CD4-positive, alpha-beta T cell treated with Interferon gamma for 1 hour (primary cell): ENCODE measurements at places on chromosomes 16 and 17.

GRCh38 chr17:73228748-73229236, 32.9 kb downstream of the CPSF4L start:
- peak; percentile 8 for DNase-seq

- DNase-seq = no peak
Measured at GRCh38 chr17:50060951-50061712, 5.2 kb downstream of the ITGA3 start.

- no peak for DNase-seq
Measured at GRCh38 chr16:35714665-35715064, 2255.3 kb downstream of the TP53TG3F start.

GRCh38 chr16:17666293-17666692, 195.5 kb upstream of the XYLT1 start:
- DNase-seq = no peak

DNA sequence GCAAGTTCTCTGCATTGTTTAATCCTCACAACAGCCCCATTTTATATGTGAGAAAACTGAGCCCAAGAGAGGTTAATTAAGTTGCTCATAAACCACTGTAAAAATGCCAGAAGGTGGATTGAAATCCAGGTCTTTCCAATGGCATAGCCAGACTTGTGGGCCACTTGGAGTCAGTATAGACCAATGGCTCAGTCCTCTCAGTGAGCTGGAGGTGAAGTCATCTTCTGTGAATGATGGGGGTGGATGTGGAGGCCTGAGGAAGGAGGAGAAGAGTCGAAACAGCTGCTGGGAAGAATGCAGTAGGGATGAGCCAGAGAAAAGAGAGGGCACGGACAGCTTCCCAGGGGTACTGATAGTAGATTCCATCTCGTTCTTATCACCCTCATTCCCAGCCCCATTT, 213.4 kb downstream of the SOX9 start:
- no peak for DNase-seq

GRCh38 chr17:18280249-18280648, 19.8 kb downstream of the MIEF2 start:
- no peak for DNase-seq

DNA sequence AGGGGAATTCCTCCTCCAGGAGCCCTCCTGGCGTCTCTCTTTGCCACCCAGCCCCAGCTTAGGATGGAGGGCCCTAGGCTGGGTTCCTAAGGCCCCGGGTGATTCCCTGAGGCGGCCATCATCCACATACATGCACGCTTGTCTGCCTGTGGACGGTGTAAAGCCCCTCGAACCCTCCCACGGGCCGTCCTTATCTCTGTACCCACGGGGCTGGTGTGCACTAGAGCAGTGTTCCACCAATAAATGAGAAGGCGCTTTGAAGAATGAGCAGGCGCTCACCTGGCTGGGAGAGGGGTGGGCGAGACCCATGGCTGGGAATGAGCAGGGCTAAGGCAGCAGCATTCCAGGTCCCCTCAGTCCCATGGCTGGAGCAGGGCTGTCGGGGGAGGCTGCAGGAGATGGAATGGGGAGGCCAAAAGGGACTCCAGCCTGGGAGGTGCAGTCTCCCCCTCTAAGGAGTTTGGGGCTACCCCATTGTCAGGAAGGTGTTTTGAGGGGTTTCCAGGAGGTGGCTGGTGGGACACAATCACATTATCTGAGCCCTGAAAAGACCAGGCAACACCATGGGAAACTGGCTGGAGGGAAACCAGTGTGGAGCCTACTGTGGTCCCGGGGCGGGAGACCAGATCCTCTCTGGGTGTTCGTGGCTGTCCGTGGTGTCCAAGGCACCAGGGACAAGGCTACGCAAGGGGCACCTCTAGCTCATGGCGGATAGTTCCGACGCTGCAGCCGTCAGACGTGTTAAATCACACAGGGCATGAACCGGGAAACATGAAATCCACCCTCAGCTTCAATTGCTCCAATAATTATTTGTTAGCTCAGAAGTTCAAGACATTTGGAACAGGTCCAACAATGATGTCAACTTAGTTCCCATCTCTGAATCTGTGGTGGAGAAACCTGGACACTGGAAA, 87.5 kb upstream of the DNAH17 start:
- DNase-seq = no peak

DNA sequence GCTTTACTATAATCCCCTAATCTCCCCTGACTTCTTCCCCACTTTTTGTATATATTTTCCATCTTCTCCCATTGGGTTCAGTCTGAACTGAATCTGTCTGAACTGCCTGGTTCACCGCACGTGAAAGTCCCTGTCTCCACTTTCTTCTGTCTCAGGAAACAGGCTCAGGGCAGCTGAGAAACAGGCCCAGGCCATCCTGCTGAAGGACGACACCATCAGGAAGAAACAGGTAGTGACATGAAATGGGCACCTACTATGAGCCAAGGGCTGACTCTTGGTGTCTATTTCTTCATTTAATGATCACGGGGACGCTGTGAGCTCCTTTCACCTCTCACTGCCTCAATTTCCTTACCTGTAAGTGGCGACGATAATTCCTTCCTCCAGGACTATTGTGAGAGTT, 90.5 kb upstream of the HSBP1 start:
- DNase-seq = no peak

DNA sequence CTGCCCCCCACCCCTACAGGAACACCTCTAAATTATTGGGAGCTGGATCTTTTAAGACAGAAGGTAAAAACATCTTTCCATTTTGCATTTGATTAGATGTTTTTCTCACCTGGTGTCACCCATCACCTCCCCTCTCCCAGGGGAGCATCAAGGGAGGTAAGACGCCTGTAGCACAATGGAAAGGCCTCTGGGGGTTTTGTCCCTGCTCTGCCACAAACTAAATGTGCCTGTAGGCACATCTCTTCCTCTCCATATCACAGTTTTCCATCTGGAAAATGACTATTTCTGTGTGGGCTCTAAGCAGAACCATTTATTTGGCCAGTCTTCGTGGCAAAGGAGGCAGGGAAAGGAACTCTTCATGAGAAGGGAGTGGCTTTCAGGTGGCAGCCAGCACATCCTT, 76.6 kb downstream of the GNAO1 start:
- no peak for DNase-seq

- no peak for DNase-seq
Measured at GRCh38 chr17:71866095-71866494, 254.7 kb upstream of the SOX9 start.

GRCh38 chr16:21194771-21195301, 16.5 kb downstream of the ZP2 start:
- no peak for DNase-seq

- DNase-seq = no peak
Measured at GRCh38 chr17:44502598-44503146, 534 bp downstream of the GPATCH8 start.

DNA sequence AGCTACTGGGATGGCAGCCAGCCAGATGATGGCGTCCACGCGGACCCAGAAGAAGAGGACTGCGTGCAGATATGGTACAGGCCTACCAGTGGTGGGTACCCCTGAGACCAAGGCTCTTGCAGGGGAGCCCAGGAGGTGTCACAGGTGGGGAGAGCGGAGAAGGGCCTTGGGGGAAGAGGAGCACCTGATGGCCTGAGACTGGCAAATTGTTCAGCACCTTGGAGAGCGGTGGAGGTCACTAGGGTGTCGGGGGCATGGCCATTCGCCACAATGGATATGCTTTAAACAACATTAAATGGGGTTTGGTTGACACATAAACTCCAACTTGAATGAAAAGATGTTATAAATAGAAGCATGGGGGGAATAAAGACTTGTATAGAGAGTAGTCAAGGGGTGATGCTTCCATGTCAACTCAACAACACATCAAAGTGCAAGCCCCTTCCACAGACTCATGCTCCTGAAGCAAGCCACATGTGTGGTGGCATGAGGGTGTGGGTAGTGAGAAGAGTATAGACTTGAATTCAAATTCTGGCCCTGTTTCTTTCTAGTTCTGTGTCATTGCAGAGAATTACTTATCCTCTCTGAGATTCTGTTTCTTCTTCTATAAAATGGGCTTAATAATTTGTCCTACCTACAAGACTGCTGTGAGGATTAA, 22.2 kb downstream of the CLEC19A start:
- DNase-seq = no peak

- DNase-seq = no peak
Measured at GRCh38 chr17:15303268-15303667, 38.1 kb downstream of the TEKT3 start.

GRCh38 chr17:12457493-12457892, 208.2 kb upstream of the MYOCD start:
- no peak for DNase-seq

- no peak for DNase-seq
Measured at GRCh38 chr17:45757431-45758218, 26.5 kb upstream of the CRHR1 start.

- DNase-seq = no peak
Measured at GRCh38 chr16:49747654-49748053, 108.3 kb downstream of the ZNF423 start.

- peak; percentile 49 for DNase-seq
Measured at GRCh38 chr17:28896884-28897768, at the start of gene FLOT2. Gene FLOT2 (minus strand): TSS chr17:28897733. CDS start chr17:28897574, 159 bp downstream.

DNA sequence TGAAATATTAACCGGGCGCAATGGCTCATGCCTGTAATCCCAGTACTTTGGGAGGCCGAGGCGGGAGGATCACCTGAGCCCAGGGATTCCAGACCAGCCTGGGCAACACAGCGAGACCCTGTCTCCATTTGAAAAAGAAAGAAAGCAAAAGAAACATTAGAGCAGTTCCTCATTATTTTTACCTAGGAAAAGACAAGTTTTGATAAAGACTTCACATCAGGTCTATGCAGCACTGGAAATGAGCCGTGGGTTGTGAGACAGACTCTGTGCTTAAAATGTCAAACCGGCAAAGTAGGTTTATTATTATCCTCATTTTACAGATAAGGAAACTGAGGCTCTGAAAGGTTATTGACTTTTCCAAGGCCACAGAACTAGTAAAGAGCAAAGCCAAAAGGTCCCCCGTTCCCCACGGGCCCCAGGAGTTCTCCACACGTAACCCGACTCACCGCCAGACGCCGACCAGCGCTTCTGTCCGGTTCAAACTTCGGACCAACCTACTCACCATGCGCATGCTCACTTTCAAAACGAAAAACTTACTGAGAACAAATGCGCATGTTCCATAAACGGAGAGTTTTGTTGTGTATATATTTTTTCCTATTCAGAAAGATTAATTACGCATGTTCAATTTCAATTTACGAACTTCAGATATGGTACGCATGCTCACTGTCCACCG, 356 bp downstream of the TUBD1 start:
- DNase-seq = no peak

DNA sequence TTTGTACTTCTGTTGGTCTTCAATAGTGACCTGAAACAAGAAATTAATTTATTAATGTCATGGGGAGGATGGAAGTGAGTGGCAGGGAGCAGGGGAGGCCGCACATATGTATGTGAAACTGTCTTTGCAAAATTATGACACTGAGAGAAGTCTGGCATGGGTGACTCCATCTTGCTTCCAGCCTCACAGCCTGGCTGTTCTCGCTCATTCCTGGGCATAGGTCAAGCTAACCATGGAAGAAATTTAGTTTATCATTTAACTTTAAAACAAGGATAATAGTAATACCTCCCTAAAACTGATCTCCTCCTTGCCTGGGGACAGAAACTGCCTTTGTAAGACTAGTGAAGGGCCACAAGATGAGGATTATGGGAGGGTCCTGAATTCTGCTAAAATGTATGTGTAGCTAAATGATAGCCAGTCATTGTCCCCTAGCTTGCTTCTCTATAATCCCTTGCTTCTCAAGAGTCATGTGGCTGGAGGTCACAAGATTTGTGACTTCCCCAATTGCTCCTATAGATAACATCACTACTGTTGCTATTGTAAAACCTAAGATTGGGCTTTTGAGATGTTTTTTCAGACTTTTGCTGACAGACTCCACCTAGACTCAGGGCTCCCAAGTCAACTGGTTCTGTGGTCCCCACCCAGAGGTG, 126.0 kb downstream of the HS3ST3A1 start:
- DNase-seq = no peak

- no peak for DNase-seq
Measured at GRCh38 chr16:321532-321931, 31.0 kb downstream of the AXIN1 start.

- no peak for DNase-seq
Measured at GRCh38 chr16:27819881-27820610, 243.5 kb downstream of the GSG1L start.

DNA sequence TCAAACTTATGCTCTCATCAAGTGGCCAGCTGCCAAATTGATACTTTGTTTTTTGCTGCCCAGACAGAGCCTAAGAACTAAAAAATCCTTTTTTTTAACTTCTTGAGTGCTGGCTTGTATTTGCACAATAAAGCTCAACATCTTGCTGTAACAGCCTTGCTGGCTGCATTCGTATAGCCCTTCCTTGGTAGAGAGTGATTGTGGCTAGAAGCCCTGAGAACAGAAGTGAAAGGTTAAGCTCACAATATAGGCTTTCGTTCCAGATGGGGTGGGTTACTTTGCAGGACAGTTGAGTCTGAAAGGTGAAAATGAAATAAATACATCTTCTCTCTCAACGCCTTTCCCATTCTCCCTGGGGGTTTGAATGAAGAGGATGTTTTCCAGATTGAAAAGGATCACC, 278.8 kb downstream of the HS3ST3B1 start:
- DNase-seq = no peak

- DNase-seq = peak; percentile 79
Measured at GRCh38 chr17:38702166-38702915, 2.7 kb upstream of the MLLT6 start.

- no peak for DNase-seq
Measured at GRCh38 chr16:66156538-66156937, 210.0 kb upstream of the CDH5 start.

DNA sequence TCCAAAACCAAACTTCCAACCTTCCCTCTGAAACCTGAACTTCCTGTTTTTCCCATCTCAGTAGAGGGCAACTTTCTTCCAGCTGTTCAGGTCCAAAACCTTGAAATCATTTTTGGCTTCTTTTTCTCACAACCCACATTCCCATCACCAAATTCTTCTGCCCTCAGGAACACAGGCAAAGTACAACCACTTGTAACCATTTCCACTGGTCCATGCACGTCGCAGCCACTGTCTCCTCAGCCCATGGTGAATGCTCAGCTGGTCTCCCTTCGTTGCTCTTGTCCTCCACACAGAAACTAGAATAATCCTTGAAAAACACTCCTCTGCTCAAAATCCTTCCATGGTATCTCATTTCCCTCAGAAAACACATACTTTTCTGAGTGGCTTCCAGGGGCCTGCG, 3.7 kb upstream of the ADAT1 start:
- no peak for DNase-seq

GRCh38 chr16:29111421-29111820, 126.6 kb downstream of the LAT start:
- no peak for DNase-seq

DNA sequence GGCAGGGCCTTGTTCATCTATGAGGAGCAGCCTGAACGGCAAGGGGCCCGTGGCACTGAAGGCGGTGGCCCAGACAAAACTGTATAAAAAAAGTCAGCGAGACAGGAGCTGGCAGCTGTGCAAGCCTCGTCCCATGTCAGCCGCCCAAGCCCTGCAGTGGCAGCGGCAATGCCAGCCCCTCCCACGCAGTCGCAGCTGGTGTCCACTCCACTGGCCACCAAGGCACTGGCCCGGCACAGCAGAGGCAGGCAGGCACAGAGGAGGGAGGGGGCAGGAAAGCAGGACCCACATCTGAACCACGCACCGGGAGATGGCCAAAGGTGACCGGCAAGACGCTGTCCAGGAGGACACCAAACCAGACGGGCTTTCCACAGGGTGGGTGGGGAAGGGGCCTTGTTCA, 15.9 kb upstream of the C16orf95 start:
- no peak for DNase-seq
